ENCODE measurements at places on chromosomes 5 and 9.

- no peak for DNase-seq
Measured at GRCh38 chr9:133285252-133285775, 10.3 kb upstream of the ABO start.

GRCh38 chr5:173392-174290, 17.7 kb upstream of the LRRC14B start:
- DNase-seq, result no peak

DNA sequence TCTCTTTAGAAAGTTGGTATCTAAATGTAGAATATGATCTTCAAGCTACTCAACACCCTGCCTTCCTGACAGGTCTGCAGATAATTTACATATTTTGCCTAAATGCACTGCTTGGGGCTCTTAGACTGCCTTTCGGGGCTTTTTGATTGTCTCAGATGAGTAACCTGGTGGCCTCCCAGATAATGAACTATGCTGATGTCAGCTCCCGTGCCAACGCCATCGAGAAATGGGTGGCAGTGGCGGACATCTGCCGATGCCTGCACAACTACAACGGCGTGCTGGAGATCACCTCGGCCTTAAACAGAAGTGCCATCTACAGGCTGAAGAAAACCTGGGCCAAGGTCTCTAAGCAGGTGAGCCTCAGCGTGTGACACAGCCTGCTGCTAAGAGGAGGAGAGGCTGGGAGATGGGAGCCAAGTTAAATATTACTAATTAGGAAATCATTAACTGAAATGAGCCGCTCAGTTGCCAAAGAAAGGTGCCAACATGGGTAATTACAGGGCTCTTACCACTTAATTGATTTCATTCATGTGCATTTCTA, 20.8 kb upstream of the CKMT2 start:
- no peak for DNase-seq

GRCh38 chr5:178327931-178328711, 95.5 kb upstream of the PHYKPL start:
- no peak for DNase-seq

GRCh38 chr5:50501491-50502228, 60.6 kb upstream of the EMB start:
- no peak for DNase-seq

DNA sequence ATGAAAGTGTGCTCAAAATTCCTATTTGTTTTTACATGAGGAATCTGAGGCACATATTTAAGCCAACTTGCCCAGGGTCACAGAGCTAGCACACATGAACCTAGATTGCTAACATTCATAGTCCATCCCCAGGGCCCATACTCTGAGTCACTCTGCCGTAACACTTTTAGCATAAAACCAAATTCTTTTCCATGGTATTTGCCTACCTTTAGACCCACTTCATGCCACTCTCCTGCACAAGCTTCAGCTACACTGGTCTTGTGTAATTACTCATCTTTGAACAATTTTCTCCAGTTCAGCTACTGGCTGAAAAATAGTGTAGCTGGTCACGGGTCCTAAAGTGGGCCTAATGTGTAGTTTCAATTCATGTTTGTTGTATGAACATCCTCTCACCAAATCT, 200.7 kb downstream of the SLC12A2 start:
- DNase-seq, result no peak

DNA sequence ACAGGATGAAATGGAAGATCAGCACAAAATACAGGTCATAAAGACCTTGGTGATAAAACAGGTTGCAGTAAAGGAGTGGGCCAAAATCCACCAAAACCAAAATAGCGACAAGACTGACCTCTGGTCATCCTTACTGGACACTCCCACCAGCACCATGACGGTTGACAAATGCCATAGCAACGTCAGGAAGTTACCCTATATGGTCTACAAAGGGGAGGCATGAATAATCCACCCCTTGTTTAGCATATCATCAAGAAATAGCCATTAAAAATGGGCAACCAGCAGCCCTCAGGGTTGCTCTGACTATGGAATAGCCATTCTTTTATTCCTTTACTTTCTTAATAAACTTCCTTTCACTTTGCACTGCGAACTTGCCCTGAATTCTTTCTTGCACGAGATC, 6.0 kb upstream of the NDUFB6 start:
- no peak for DNase-seq

- no peak for DNase-seq
Measured at GRCh38 chr9:2466703-2467102, 154.9 kb upstream of the VLDLR start.

DNA sequence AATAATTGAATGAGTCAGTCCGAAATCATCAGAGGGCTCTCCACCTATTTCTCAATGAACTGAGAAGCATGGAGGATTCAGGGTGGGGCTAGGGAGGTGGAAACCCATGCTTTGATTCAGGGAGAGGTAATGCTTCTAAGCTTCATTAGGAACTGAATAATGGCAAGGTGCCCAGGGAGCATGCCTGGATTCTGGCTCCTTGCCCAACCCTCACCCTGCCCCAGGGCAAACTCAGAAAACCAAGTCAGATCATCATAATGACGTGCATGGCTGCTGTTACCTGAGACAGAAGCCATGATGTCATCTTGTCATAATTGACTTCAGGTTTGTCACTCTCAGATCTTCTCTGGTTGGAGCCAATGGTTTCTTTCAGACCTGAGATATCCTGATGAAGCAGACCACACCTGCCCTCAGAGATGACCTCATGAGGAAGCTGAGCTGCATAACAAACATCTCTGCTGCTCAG, 199.6 kb downstream of the SYK start:
- DNase-seq, result no peak

GRCh38 chr5:99775189-99775588, 760.0 kb upstream of the FAM174A start:
- no peak for DNase-seq

DNA sequence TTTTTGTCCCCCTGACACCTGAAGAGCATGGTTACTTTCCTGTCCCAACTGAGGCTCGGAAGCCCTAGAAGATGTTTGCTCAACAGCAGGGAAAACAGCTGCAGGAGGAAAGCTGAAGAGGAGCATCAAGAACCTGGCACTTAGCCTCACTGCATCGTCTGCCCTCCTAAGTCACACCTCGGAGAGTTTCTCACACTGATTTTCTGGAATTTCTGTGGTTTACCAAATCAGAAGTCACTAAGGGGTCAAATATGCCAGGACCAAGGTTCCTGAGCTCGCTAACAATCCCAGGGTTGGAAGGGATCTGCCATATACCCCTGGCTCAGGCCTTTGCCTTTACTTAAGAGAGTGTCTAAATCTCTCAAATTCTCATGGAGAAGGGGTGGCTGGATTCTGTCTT, 5.3 kb downstream of the IL12B start:
- no peak for DNase-seq

GRCh38 chr5:19322716-19323485, 665.1 kb downstream of the CDH18 start:
- DNase-seq, result no peak

DNA sequence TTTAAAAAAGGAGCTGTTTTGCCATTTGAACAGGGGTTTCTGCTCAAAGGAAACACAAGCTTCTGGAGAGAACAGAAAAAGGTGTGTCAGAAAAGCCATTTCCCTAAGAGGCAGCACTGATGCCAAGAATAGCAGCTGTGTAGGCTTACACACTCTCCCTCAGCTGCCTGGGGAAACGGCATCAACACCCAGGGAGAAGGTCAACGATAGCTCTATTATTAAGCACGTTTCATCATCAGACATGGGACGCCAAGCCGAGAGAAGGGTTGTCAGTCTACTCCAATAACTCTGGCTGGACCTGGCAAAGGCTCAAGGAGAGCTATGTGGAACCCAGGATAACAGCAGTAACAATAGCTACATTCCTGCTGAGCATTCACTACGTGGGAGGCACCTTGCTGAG, 314.2 kb downstream of the CDK5RAP2 start:
- DNase-seq, result no peak

GRCh38 chr5:178106556-178107239, 6.6 kb upstream of the N4BP3 start:
- no peak for DNase-seq

DNA sequence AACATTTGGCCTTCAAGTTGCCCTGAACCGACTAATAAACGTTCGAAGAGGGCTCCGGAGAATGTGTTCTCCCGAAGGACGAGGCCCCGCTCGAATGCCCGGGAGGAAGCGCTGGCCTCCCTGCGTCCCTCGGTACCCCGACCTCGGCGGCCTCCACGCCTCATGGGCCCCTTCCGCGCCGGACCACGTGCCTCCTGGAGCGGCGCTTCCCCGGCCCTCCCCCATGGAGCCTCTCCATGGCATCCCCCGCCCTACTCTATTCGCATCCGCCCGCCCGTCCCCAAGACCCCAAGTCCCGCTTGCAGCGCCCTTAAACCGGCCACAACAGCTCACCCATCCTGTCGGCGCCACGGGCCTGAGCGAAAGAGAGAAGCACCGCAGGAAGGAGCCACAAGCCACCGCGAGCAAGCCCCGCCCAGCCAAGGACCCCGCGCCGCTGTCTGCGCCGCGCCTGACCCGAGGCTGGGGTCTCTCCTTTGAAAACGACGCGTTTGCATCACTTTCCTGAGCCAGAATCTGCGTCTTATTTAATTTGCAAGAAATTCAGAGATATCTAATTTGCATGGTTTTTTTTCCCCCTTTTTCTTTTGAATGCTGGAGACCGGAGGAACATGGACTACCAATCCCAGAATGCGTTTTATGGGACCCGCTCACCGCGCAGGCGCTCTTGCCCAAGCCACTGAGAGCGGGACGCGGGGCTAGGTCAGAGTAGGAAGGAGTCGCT, at the start of gene RPS23:
RPS23 (minus strand) TSS at position 368 of the 724 bp plus-strand sequence; CDS start at position 337, 31 bp downstream.
- peak; percentile 81 for DNase-seq

- DNase-seq, result no peak
Measured at GRCh38 chr5:18281947-18282581, 647.8 kb downstream of the TAF11L14 start.

GRCh38 chr5:81906086-81906485, 65.7 kb upstream of the ATG10 start:
- no peak for DNase-seq

- DNase-seq, result no peak
Measured at GRCh38 chr9:92941861-92942260, 5.5 kb upstream of the FGD3 start.

DNA sequence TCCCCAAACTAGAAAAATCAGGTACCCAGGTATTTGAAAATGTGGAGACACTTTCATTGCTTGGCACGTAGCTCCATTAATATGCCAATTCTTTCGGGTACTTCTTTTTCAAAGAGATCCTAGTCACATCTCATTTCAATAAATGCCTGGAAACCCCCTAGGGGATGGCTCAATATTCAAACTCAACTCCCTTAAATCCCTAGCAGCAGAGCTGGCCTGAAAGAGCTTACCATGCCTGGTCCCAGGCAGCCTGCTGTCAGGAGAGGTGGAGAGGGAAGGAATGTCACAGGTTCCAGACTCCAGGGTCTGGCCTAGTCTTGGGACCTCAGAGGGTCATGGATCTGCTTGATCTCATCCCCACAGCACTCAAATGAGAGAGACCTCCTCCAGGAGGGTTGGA, 187.1 kb downstream of the SPOCK1 start:
- DNase-seq, result no peak

DNA sequence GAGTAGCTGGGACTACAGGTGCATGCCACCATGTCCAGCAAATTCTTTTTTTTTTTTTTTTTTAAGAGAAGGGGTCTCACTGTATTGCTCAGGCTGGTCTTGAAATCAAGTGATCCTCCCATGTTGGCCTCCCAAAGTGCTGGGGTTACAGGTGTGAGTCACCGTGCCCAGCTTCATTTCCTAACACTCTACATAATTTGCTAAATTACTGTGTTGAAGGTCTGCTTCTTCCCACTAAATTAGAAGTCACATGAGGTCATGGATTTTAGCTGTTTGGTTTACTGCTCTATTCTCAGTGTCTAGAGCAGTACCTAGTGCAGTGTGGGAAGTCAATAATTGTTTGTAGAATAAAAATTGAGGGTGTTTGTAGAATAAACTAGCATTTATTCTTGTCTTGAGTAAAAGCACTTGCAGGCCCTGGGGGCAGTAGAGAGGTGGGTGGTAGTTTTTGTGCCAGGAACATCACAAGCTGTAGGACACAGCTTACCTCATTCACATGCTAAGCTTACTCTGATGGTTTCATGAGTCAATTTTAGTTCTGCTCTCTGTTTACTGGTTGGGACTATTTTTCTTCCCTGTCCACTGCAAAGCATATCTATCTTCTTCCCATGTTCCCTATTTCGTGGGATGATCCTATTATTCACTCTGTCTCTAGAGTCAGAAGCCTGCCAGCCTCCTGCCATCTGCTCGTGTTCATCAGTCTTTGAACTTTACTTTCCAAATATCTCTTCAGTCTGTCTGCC, 7.0 kb downstream of the TEX48 start:
- no peak for DNase-seq

- no peak for DNase-seq
Measured at GRCh38 chr5:77635067-77635916, 3.2 kb downstream of the OTP start.

- DNase-seq, result no peak
Measured at GRCh38 chr5:167999182-167999581, 292.3 kb upstream of the WWC1 start.

DNA sequence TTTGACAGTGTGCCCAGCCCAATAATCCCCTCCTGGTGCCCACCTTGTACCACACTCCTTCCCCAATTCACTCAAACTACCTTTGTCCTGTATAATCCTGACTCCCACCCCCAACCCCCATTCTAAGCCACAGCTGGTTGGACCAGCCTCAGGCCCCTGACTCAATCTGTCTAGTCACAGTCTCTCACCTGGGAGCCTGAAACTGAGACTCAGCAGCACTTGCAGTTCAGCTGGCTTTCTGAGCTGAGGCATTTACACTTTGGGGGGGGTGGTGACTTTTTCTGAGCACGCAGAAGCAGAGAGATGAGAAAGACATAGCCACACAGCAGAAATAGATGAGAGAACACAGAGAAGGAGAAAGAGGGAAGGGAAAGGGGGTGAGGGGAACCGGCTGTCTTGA, 247.3 kb downstream of the MAN2A1 start:
- no peak for DNase-seq

GRCh38 chr5:103003872-103004271, 116.1 kb downstream of the GIN1 start:
- DNase-seq, result no peak

DNA sequence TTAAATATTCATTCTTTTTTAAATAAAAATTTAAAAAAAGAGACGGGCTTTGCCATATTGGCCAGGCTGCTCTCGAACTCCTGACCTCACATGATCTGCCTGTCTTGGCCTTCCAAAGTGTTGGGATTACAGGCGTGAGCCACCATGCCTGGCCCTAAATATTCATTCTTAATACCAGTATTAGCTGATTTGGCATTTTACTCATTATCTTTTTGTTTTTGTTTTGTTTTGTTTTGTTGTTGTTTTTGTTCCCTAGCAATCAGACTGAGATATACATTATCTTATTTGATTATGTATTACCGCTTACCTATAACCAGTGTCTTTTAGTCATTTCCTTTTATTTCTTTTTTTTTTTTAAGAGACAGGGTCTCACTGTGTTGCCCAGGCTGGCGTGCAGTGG, 37.9 kb downstream of the RNF44 start:
- no peak for DNase-seq

DNA sequence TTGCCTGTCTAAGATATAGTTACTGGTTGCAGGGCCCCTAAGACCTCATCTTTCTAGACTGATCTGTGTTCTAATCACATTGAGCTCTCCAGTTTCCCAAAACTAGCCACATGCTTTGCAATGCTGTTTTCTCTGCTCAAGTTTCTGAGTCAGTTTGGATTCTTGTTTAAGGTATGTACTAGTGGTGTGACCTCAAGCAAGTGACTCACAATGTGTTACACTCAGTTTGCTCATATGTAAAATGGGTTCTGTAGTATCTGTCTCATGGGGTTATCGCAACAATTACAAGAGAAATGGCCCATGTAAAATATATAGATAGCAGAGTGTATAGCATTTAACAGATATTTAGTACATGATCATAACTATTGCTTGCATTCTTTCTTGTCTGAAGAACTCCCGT, 153.1 kb upstream of the ELL2 start:
- DNase-seq, result no peak
